Activated CD4-positive, alpha-beta T cell treated with anti-CD3 and anti-CD28 coated beads for 4 hours (primary cell): ENCODE measurements at places on chromosomes 16 and 17.
A peak's percentile ranks its signal among the peaks of the same experiment; 100 is the strongest.

- DNase-seq = no peak
Observed at GRCh38 chr17:82235775-82236141, 6.9 kb downstream of the SLC16A3 start.

- DNase-seq = no peak
Observed at GRCh38 chr16:9115277-9115676, 23.8 kb downstream of the HAPSTR1 start.

- DNase-seq = no peak
Observed at GRCh38 chr16:88719267-88719932, 13.1 kb downstream of the CTU2 start.

- DNase-seq = no peak
Observed at GRCh38 chr16:10080051-10080772, 102.0 kb downstream of the GRIN2A start.

- no peak for DNase-seq
Observed at GRCh38 chr16:67027046-67027445, 1.9 kb upstream of the CBFB start.

GRCh38 chr17:33583518-33584417 lies 290.7 kb upstream of the ASIC2 start:
- DNase-seq = no peak

DNA sequence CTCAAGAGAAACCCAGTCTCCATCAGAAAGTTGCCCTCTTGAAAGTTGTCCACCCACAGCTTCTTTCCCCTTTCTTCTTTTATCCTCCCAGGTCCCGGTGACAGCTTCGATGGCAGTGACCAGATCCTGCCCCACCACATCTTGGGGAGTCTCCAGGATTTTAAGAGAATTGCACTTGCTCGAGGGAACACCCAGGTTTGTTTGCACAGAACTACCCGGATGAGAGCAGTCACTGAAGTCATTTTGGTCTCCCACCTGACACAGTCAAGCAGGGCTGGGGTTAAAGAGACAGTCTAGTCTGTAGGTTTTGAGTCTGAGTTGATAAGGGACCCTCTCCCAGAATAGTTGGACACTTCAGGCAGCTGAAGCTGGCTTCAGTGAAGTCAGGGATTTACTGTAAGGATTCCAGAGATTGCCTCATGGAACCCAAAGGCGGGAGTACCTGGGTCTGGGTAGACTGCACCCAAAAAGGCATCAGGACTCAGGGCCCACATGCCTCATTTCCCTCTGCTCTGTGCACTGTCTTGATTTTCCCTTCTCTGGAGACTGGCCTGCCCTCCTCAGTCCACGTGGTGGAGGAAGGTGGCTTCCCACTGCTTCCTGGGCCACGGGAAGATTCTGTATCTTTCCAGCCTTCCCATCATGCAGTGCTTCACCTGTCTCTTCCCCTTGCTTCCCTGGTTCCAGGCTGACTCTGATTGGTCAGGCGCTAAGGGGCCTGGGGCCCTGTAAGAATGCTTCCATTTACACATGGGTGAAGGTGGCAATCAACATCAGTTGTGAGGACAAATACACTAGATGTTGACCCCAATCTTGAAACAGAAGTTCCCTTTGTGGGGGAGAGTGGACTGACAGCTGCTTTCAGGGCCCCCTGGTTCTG lies 9.5 kb downstream of the MYCBPAP start:
- no peak for DNase-seq

DNA sequence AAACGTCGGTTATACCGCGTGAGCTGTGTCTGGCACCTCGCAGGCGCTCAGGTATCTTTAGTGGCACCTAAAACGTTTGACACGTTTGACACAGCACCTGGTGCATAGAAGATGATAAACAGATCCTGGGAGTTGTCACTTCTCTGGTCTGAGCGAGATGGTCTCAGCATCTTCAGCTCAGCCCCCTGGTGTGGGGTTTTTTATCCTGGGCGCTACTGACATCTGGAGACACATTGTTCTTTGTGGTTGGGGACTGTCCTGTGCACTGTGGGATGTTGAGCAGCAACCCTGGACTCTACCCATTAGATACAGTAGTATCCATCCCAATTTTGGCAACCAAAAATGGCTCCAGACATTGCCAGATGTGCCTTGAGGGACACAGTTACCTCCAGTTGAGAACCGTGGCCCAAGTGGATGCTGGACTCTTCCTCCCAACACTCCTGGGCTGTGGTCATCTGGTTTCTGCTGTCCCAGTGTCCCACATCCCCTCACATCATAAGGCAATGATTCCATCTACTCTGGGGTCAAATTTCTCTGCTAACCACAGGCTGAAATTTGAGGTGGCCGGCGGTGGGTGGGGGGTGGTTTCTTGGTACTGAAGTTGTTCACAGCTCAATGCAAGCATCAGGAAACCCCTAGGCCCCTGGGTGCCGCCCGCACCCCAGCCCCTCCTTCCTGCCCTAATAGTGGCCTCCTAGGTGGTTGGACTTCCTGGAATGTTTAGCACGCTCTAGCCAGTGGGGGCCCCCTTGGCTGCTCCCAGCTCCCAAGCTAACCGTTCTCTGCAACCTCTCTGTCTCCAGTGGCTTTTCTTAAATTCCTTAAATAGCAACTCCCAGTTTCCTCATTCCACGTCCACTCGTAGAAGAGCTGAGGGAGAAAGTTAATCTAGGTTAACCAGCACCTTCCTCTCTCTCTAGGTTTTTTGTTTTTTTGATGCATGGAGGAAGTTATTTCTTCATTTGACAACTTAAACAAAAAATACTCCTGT lies 124.8 kb downstream of the ABCC1 start:
- no peak for DNase-seq

DNA sequence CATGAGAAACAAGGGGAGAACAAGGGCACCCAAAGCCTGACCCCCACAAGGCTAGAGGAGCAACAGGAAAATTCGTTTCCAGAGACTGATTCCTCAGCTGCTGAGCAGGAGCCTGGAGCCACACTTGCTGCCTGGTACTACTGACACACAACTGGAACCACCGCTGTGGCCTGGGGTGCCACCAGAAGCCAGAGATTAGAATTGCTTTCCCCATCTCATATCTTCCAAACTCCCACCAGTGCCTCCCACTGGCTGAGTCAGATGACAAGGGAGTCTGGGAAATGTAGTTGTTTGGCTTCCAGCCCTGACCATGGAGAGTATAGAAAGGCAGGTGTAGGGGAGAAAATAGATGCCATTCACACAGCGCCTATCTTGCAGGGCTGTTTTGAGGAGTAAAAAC lies 4.1 kb upstream of the TMEM11 start:
- DNase-seq = peak; percentile 9

DNA sequence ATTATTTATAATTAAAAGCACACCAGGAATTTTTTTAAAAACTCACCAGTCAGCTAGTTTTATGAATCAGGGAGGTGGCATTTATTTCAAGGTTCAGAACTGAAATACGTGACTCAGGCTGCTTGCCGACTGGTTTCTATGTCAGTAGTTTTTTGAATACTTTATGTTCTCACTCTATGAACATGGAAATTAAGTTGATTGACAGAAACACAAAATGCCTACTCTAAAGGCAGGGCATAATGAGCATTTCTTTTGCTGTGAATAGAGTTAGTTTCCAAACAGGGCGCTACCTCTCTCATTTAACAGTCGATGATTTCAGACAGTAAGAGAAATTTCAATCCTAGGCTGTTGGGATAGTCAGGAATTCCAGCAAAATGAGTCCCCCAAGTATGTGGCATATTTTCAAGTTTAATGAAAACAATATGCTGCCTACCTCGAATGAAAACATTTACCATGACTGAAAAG lies 6.7 kb downstream of the HS3ST3B1 start:
- DNase-seq = no peak

- DNase-seq = no peak
Observed at GRCh38 chr16:73412416-73412815, 364.5 kb upstream of the ZFHX3 start.

- peak; percentile 66 for DNase-seq
Observed at GRCh38 chr17:37490022-37490587, 414 bp downstream of the DUSP14 start.

DNA sequence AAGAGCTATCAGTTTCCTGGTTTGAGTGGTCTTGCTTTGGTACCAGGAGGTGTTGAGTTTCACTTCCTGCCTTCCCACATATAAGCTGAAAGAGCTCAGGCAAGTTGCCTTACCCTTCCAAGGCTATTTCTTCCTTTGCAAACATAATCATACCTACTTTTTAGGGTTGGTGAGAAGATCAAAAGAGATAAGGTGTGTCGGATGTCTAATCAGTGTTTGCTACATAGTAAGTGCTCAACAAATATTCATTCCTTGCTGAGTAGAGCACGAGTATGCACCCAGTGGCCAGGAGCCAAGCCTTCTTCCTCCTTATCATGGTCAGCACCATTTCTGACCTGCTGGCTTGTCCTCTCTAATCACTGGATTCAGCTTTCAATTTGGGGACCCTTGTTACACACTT lies 12.7 kb upstream of the TMEM98 start:
- DNase-seq = no peak

- no peak for DNase-seq
Observed at GRCh38 chr16:70767377-70768202, 33.4 kb downstream of the VAC14 start.

- no peak for DNase-seq
Observed at GRCh38 chr16:3835089-3835602, 45.4 kb downstream of the CREBBP start.

DNA sequence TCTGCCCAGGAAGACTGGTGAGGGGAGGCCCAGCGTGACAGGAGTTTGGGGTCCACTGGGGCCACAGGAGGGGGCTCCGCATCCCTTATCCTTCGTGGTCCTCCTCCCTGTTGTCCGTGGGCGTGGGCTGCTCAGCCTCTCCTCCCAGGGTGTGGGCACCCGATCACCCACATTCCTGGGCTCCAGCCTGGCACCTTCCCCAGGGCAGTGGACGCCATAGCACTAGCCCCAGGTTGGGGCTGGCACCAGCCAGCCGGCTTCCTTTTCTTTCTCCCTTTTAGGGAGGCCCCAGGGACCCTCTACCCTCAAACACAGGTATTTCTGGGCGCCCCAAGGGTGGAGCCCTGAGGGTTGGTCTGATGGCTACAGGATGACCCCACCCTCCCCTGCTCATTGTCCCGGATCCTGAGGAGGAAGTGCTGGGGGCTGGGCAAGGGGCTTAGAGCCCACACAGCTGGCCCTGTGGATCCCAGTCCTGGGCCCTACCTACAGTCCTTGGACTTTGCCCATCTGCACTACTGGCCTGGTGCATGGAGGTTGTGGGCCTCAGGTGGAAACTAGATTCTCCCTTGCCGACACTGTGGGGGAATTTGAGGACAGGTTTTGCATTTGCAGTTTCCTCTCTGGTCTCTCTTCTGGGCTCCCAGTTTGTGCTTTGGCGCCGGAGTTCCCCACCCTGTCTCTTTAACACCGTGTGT lies 1.1 kb downstream of the KIF1C start:
- DNase-seq = no peak

DNA sequence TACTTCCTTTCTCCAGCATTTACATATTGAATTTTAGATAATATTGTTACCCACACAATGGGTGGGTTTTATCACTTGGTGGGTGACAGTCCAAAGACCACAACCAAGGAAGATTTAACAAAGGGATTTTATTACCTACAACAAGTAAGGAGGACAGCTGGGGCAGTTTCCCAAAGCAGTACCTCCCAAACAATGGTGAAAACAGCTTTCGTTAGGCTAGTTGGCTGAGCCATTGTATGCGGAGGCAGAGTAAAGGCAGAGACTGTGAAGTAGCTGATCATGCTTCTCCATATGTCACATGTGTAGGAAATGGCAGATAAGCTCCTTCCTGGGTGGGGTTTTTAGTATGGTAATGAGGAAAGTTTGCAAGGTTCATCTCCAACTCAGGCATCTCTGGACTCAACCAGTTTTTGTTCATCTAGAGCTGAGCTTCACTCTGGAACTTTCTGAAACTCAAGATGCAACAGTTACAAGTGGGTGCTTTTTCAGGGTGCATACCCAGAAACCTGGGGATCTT lies 104.3 kb upstream of the PSMD7 start:
- DNase-seq = no peak

DNA sequence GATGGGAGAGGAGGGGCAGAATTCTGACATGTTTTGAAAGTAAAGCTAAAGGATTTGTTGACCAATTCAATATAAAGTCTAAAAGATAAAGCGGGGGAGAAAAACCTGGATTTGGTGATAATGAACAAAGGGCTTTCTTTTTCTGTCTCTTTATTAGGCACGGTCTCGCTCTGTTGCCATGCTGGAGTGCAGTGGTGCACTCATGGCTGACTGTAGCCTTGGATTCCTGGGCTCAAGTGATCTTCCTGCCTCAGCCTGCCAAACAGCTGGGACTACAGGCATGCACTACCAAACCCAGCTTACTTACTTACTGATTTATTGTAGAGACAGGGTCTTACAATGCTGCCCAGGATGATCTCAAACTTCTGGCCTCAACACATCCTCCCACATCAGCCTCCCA lies 7.5 kb downstream of the CDR2 start:
- no peak for DNase-seq

DNA sequence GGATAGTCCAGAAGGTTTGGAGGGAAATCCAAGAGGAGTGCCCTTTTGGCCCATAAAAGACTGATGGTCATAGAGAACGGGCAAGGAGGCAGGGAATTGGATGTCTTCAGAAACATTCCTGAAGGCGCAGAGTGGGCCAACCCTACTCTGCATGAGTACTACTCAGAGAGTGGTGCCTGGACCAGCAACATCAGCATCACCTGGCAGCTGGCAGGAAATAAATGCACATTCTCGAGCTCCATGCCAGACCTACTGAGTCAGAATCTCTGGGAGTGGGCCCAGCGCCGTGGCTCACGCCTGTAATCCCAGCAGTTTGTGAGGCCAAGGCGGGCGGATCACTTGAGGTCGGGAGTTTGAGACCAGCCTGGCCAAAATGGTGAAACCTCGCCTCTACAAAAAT lies 27.1 kb upstream of the SLC39A11 start:
- no peak for DNase-seq

DNA sequence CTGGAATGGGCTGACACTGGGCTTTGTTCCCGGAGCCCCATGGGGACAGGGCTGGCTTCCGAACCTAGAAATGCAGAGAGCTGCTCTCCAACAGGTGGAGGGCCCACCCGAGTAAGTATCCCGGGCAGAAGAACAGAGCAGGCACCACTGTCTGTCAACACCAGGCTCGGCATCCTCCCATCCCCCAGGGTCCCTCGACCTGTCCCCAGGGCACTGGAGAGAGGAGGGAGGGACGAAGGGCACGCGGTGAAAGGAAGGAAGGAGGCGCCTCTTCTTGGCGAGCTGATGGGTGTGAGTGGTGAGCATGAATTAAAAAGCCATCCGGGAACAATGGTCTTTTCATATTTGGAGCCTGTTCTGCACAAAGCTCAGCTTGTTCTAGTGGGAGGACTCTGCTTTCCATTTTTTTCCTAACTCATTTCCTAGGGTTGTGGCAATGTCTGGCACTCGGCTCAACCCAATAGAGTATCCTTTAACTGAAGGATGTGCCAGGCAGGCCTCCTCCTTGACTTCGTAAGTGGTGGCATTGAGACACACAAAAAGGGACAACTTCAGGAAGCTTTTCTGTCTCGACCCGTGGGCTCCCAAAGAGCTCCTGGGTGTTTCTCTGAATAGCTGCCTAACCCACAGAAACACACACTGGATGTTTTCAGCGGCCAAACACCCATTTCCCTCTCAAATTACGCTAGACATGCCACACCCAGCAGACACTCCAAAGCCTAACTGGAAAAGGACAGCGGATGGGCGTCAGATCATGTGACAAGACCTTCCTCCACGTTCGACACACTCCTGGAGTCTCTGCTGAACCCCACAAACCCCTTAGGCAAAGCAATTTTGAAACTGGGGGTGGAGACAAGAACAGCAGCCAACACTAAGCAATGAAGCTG lies 47.7 kb downstream of the ZFHX3 start:
- no peak for DNase-seq
